ENCODE measurements at places on chromosomes 7 and 10. TPM values are rescaled to one million over a fixed set of nuclear protein-coding genes. Genes with fewer than 3 reads are reported as not detected.

DNA sequence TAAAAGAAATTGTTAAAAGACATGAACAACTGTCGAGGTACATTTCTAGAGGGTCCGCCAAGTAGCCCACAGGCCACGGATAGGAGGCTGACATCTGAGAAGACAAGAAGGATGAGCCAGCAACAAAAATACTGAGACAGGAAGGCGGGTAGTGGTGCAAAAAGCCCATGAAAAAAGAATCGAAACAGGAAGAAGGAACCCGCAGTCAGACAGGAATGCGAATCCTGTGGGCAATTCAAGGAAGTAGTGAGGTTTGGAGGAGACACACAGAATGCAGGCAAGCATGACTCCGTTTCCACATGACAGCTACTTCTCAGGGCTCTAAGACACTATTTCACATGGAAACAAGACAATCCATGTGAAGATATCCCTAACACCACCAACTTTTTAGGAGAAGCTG is 125.2 kb downstream of the DOCK4 start:
- peak; percentile 73 for DNase-seq

DNA sequence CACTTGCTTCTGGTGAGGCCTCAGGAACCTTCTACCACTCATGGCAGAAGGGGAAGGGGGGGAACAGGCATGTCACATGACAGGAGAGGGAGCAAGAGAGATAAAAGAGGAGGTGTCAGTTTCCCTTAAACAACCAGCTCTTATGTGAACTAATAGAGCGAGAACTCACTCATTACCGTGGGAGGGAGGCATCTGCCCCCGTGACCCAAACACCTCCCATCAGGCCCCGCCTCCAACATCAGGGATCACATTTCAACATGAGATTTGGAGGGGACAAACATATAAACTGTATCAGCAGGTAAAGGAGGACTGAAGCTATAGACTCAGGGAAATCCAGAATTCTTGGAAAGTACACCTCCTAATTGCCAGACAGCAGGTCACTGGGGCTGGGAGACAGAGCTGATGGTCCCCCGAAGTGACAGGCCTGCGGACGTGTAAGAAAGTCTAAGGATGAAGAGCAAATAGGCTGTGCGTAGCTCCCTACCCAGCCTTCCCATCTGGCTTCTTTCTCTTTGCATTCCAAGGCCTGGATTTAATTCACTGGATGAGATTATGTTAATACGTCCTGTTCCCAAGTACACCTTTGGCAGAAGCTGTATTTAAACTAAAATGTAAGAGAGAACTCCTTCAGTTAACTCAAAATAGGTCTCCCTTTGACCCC is 186.7 kb upstream of the LYZL2 start:
- no peak for DNase-seq

Gene FAM237B
- not detected for total RNA-seq

Gene LDB1
- 32.0 TPM for total RNA-seq

Gene TMEM178B
- under 0.01 TPM for total RNA-seq

GRCh38 chr10:49096890-49097445 is 18.4 kb downstream of the VSTM4 start:
- DNase-seq: no peak

DNA sequence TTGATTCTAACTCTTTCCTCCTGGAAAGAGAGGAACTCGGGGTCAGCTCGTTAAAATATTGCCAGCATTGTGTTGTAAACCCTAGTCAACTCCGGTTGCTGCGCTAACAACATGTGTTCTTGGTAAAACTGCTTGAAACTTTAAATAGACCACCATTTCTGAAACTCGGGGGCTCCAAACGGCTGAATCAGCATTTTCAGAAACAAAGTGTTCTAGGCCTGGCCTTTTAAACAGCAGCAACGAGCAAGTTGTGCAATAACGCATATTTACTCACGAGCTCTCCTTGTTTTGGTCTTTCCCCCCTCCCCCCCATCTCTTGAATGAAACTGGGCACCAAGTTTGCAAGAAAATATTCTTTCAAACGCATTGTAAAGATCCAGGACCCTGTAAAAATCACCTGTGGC is 9.2 kb upstream of the GRB10 start:
- peak; percentile 15 for DNase-seq

Gene SLC26A5
- total RNA-seq: 0.64 TPM

GRCh38 chr10:55174419-55174818 is 373.4 kb upstream of the PCDH15 start:
- no peak for DNase-seq

- DNase-seq: no peak
These were observed 102.9 kb upstream of the NFE2L3 start for GRCh38 chr7:26049081-26049480.

- no peak for DNase-seq
These were observed 165.3 kb downstream of the TRIL start for GRCh38 chr7:28792858-28793257.

- DNase-seq: no peak
These were observed 91.4 kb downstream of the DLG5 start for GRCh38 chr10:77834943-77835668.

Gene IFIT1
- 1.0 TPM for total RNA-seq

- DNase-seq: no peak
These were observed 188.6 kb downstream of the AUTS2 start for GRCh38 chr7:69786730-69787395.

Gene CYP2W1
- total RNA-seq: not detected

Gene TAF3
- 1.0 TPM for total RNA-seq

GRCh38 chr7:18352339-18353255 is 143.0 kb upstream of the HDAC9 start:
- DNase-seq: peak; percentile 76

Gene CPXM2
- 0.26 TPM for total RNA-seq

Gene FAM13C
- 3.3 TPM for total RNA-seq

Gene PCGF6
- total RNA-seq: 9.2 TPM

Gene POM121
- total RNA-seq: 3.0 TPM
